B cell (primary cell): ENCODE measurements at places on chromosomes 7 and 10. TPM values are rescaled to one million over a fixed set of nuclear protein-coding genes. Genes with fewer than 3 reads are reported as not detected.

Gene GRID1
- not detected in 2 replicates for total RNA-seq

Gene FAM237B
- total RNA-seq = not detected in 2 replicates

Gene TAS2R38
- not detected in 2 replicates for total RNA-seq

Gene BEND7
- total RNA-seq = 0.41 TPM in 1 of 2 replicates, not detected in the other

Gene CYP3A4
- not detected in 2 replicates for total RNA-seq

Gene RBP4
- total RNA-seq = not detected in 2 replicates

Gene EGR2
- total RNA-seq = 6.3 and 6.6 TPM in 2 replicates

Gene COBL
- total RNA-seq = not detected in 2 replicates

Gene BLNK
- total RNA-seq = 205 and 210 TPM in 2 replicates

Gene FAM24A
- total RNA-seq = not detected in 2 replicates

Gene NACAD
- 0.41 and 0.49 TPM in 2 replicates for total RNA-seq

Gene SORBS1
- total RNA-seq = 0.44 and 1.5 TPM in 2 replicates

Gene GPR22
- total RNA-seq = not detected in 2 replicates

Gene WNT2
- not detected in 2 replicates for total RNA-seq

Gene SMKR1
- 2.9 and 3.8 TPM in 2 replicates for total RNA-seq

Gene ASB4
- not detected in 2 replicates for total RNA-seq

Gene PNLIPRP3
- total RNA-seq = not detected in 2 replicates

Gene WEE2
- not detected in 2 replicates for total RNA-seq

Gene GIMAP7
- total RNA-seq = 0.30 and 0.41 TPM in 2 replicates

Gene NKX1-2
- total RNA-seq = not detected in 2 replicates

Gene GPR146
- total RNA-seq = 44.6 and 45.4 TPM in 2 replicates

Gene AKR1D1
- not detected in 2 replicates for total RNA-seq

Gene SLC13A4
- not detected in 2 replicates for total RNA-seq
